Stomach (tissue), 19 donors: ENCODE measurements at places on chromosomes 5 and 9. TPM values are rescaled to one million over a fixed set of nuclear protein-coding genes. Genes with fewer than 3 reads are reported as not detected.

DNA sequence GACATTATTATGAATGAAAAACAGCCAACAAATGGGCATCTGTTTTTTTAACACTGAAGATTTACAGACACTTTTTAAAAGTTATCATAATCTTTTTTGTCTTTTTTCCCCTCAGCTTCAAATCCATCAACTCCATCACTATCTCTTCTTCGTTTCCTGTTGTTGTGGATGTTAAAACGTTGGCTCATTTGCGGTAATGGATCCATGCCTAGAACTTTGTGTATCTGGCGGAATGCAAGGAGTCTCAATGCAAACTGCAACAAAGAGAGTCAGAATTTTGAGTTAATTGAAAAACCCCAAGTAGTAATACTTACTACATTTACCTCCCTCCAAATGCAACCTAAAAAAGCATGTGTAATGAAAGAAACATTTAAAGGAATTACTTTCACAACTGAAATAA lies 42.9 kb upstream of the MTMR12 start:
- H3K4me3 ChIP-seq: no peak overlapping the region
- no peaks in the 10 kb centered on the region for H3K27me3 ChIP-seq
- no peak overlapping the region for H3K27ac ChIP-seq
- H3K36me3 ChIP-seq: peaks cover 5% of the 10 kb centered on the region
- no peak for DNase-seq

Gene GRPEL2
- 13.8 TPM for total RNA-seq

DNA sequence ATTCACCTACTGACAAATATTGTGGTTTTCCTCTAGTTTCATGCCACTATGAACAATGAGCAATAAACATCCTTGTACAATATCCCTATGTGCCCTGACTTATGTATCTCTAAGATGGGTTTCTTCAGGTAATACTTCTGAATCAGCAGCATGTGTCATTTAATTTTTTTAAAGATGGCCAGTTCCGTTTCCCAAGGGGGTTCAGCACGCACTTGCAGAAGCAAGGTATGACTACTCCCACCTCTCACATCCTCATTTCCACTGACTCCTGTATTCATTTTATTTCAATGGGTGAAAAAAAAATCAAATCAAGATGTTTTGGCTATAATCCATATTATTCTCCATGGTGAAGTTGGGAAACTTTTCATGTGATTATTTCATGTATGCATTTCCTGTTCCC lies 14.7 kb upstream of the ADAMTS19 start:
- no peaks in the 10 kb centered on the region for H3K36me3 ChIP-seq
- H3K4me3 ChIP-seq: no peak overlapping the region
- no peaks in the 10 kb centered on the region for H3K27me3 ChIP-seq
- H3K27ac ChIP-seq: no peak overlapping the region
- H3K4me1 ChIP-seq: no peaks in the 10 kb centered on the region
- no peak for DNase-seq

- H3K4me1 ChIP-seq: no peaks in the 10 kb centered on the region
- no peak overlapping the region for H3K27ac ChIP-seq
- H3K27me3 ChIP-seq: no peaks in the 10 kb centered on the region
- DNase-seq: peak; percentile 44
Observed at GRCh38 chr5:90264689-90265544, 144.6 kb downstream of the CETN3 start.

Gene STK32A
- total RNA-seq: 1.3 TPM

GRCh38 chr9:27377811-27378456 lies 81.0 kb upstream of the EQTN start:
- H3K4me3 ChIP-seq: no peak overlapping the region
- no peaks in the 10 kb centered on the region for H3K27me3 ChIP-seq
- peaks cover 58% of the 10 kb centered on the region for H3K4me1 ChIP-seq
- H3K36me3 ChIP-seq: no peaks in the 10 kb centered on the region
- H3K27ac ChIP-seq: peak overlapping the region; percentile 74

- no peaks in the 10 kb centered on the region for H3K27me3 ChIP-seq
- H3K4me3 ChIP-seq: no peak overlapping the region
Observed at GRCh38 chr5:78541086-78541654, 107.4 kb downstream of the LHFPL2 start.
